Mesenchymal stem cell (in vitro differentiated cells and primary cell): ENCODE measurements at places on chromosomes 5 and 9.

- peak; percentile 63 for DNase-seq
These were observed 274.3 kb upstream of the ZNF462 start for GRCh38 chr9:106588626-106589025.

DNA sequence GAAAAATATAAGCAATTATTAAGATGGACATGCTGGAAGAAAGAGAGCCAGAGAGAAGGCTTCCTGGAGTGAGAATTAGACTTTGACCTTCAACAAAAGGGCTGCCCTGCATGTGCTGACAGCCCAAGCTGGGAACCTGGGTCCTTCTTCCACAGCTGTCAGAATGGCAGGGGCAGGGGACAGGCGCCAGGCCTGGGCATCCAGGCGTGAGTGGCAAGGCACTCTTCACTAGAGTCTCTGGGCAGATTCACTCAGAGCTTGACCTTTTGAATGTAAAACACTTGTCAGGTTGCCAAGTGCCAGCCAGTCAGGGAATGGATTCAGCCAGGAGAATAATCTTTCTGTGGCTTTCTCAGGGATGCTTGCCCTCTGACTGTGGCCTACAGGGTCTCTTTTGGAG lies 119.1 kb upstream of the CLINT1 start:
- no peak for DNase-seq

DNA sequence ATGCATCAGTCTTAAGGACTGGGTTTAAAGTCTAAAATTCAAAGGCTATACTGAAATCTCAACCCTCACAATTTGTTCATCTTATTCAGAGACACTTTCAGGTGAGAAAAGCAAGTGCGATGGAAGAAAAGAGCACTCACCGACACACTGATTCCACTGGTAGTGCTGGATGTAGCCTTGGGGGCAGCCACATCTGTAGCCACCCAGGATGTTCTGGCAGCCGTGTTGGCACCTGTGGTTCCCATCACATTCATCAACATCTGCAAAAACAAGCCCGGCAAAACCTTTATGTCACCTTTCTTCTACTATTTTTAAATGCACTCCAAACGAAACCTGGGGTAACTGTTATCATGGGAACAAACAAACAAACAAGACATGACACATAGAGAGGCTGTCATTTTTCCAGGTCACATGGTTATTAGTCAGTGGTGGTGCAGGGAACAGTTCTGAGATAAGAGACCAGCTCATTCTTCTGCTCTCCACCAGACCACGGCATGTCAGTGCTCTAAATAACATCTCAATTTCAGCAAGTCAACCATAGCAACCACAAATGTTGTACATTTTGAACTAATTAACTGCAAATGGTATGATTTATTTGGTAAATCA lies 188.4 kb downstream of the SLC12A2 start:
- DNase-seq, result peak; percentile 95

GRCh38 chr5:149217803-149218155 lies 53.9 kb upstream of the AFAP1L1 start:
- no peak for DNase-seq
